Activated CD4-positive, alpha-beta memory T cell treated with anti-CD3 and anti-CD28 coated beads for 36 hours (primary cell): ENCODE measurements at places on chromosomes 7 and 10. TPM values are rescaled to one million over a fixed set of nuclear protein-coding genes. Genes with fewer than 3 reads are reported as not detected.
A peak's percentile ranks its signal among the peaks of the same experiment; 100 is the strongest.

DNA sequence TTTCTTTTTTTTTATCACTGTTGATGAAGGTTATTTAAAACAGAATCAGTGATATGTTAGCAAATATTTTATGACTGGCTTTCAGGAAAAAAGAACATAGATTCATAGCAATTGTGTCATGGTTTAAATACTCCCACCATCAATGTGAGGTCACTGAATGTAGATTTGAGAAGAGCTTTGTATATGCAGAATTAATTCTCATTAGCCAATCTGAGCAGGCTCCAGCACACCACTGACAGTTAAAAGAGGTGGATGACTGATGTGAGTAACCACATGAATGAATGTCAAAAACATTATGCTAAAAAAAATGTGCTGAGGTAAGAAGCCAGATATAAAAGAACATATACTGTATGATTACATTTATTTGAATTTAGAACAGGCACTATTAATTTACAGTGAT, 174.8 kb upstream of the KAT6B start:
- no peak for DNase-seq
- peaks cover 11% of the 10 kb centered on the region for H3K36me3 ChIP-seq
- H3K27me3 ChIP-seq, result no peaks in the 10 kb centered on the region
- H3K4me1 ChIP-seq, result peaks cover 3% of the 10 kb centered on the region
- H3K27ac ChIP-seq, result no peak overlapping the region

Gene RBP3
- not detected for total RNA-seq

DNA sequence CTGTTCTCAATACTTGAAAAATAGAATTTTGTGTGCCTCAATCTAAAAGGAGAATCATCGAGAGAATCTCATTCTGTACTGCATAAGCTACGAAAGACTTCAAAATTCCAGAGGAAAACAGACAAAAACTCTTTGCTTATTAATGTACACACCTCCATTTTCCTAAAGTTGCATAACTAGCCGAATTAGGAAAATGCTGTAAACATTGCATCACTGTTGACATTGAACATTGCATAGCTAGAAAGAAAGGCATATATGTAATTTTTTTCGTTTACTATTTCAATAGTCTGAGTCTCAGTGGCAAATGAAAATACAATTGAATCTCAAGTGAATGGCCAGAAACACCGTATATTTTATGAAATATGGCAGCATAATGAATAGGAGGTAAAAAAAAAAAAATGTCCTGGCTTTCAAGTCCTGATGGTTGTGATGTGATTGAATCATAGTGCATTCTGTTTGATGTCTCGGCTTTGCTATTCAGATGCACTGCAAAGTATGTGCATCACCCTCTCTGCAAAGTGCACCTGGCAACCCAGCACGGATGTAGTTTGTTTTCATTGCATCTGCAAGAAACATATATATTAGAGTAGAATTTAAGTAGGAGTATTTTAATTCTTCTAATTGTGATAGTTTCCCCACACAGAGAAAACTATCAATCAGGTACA, 196.7 kb downstream of the VTI1A start:
- no peaks in the 10 kb centered on the region for H3K4me1 ChIP-seq
- H3K27ac ChIP-seq, result no peak overlapping the region
- H3K36me3 ChIP-seq, result no peaks in the 10 kb centered on the region
- no peak for DNase-seq
- H3K4me3 ChIP-seq, result no peak overlapping the region

Gene MYO1G
- 429 TPM for total RNA-seq

GRCh38 chr10:63323701-63324494, 141.9 kb downstream of the JMJD1C start:
- peaks cover 1% of the 10 kb centered on the region for H3K4me1 ChIP-seq
- H3K27me3 ChIP-seq, result no peaks in the 10 kb centered on the region
- no peak for DNase-seq
- peaks cover 3% of the 10 kb centered on the region for H3K36me3 ChIP-seq

DNA sequence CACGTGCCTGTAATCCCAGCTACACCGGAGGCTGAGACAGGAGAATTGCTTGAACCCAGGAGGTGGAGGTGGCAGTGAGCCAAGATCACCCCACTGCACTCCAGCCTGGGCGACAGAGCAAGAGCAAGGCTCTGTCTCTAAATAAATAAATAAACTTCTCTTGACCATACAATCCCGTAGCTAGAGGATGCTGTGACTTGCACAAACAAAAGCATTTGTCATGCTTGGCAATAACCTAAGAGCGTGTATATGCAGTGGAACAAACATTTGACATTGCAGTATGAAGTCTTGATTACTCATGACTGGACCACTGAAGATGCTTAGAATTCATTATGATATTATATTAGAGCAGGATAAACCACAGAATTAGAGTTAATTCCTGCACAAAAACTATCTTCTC, 1.4 kb upstream of the C7orf57 start:
- H3K4me3 ChIP-seq, result no peak overlapping the region
- no peaks in the 10 kb centered on the region for H3K36me3 ChIP-seq
- DNase-seq, result no peak
- peaks cover 16% of the 10 kb centered on the region for H3K27me3 ChIP-seq
- no peak overlapping the region for H3K27ac ChIP-seq
- H3K4me1 ChIP-seq, result peaks cover 9% of the 10 kb centered on the region

Gene PNLIPRP1
- total RNA-seq, result not detected

DNA sequence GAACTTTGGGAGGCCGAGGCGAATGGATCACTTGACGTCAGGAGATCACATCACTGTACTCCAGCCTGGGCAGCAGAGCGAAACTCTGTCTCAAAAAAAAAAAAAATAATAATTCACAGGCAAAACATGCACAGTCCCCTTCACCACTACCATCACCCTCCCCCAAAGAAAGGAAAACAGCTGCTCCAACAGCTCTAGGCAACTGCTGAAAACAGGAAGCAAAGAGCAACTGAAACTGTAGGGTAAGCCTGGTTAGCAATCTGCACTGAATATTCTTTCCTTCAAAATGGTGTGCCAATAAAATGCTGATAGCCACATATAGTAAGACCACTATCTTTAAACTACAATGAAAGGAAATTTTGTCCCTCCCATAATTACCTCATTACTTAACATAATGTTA, 11.8 kb downstream of the NT5C2 start:
- no peak overlapping the region for H3K27ac ChIP-seq
- no peak for DNase-seq
- no peaks in the 10 kb centered on the region for H3K27me3 ChIP-seq

Gene FXYD4
- total RNA-seq, result not detected

- H3K36me3 ChIP-seq, result no peaks in the 10 kb centered on the region
- H3K4me3 ChIP-seq, result no peak overlapping the region
- H3K4me1 ChIP-seq, result no peaks in the 10 kb centered on the region
- DNase-seq, result no peak
Measured at GRCh38 chr10:120593693-120594092, 136.7 kb downstream of the PLPP4 start.

DNA sequence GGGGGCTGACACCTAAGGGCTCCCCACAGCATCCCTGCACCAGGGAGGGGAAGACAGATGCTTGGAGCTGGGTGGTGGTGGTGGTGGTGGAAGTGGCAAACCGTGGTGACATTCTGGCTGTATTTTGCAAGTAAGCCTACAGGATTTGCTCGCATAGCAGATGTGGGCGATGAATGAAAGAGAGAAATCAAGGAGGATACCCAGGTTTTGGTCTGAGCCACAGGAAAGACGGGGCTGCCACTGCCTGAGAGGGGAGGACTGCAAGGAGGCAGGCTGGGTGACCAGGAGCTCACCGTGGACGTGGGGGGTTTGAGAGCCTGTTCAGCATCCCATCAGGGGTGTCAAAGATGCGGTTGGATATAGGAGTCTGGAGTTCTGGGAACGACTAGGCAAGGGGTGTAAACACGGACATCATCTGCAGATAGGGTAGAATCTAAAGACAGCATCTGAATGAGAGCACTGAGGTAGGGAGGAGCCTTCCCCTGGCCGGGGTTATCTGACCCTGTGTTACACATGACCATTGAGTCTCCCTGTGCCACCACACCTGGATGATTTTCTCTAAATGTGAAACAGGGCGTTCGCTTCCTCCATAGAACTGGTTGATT, 49.7 kb downstream of the TSPAN15 start:
- H3K36me3 ChIP-seq, result no peaks in the 10 kb centered on the region
- no peaks in the 10 kb centered on the region for H3K27me3 ChIP-seq
- no peak overlapping the region for H3K27ac ChIP-seq
- H3K4me1 ChIP-seq, result peaks cover 10% of the 10 kb centered on the region
- DNase-seq, result no peak

GRCh38 chr7:35389636-35390035, 135.7 kb upstream of the TBX20 start:
- H3K27me3 ChIP-seq, result no peaks in the 10 kb centered on the region
- H3K36me3 ChIP-seq, result no peaks in the 10 kb centered on the region
- no peak for DNase-seq
- no peak overlapping the region for H3K27ac ChIP-seq

Gene TMEM236
- total RNA-seq, result 0.07 TPM

GRCh38 chr10:19930936-19931893, 115.0 kb downstream of the PLXDC2 start:
- H3K27me3 ChIP-seq, result no peaks in the 10 kb centered on the region
- no peak overlapping the region for H3K4me3 ChIP-seq
- H3K27ac ChIP-seq, result no peak overlapping the region
- DNase-seq, result no peak
- H3K4me1 ChIP-seq, result no peaks in the 10 kb centered on the region

Gene AKR1C8
- 0.33 TPM for total RNA-seq

DNA sequence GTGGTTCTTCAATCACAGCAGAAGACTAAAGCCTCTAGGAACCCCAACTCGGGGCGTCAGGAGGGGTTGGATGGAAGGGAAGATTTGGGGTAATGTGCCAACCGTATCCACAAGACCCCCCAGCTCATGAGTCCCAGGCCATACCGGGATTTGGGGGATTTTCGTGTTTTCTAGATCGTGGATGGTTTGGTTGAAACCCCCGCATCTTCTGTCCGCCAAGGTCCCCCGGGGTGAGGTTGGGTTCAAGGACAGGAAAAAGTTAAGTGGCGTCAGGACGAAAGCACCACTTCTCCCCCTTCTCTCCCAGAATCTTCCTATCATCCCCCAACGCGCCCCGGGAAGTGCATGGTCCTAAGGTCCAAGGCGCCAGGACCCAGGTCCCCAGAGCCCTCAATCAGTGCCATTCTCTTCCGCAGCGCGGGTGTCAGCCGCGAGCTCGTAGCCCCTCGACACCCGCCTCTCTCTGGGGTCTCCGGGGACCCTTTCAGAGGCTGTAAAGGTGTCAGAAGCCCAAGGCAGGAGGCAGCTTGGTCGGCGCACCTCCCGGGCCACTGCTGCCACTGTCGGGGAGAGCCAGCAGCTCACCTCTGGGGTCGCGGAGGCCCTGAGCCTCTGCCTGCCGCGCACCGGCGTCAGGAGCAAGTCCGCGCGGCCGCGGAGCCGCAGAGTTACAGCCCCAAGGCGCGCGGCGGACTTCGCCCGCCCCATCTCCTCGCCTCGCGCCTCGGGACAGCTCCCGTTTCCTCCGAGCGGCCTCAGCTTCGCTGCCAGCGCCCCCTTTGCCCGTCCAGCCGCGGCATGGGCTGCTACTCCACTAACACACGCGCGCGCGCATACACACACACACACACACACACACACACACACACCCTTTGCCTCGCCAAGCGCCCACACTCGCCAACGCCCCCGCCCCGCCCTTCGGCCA, 1.5 kb downstream of the MKX start:
- no peaks in the 10 kb centered on the region for H3K36me3 ChIP-seq
- H3K4me1 ChIP-seq, result peaks cover 40% of the 10 kb centered on the region
- no peak overlapping the region for H3K27ac ChIP-seq
- DNase-seq, result peak; percentile 32
- peak overlapping the region; percentile 74 for H3K4me3 ChIP-seq

DNA sequence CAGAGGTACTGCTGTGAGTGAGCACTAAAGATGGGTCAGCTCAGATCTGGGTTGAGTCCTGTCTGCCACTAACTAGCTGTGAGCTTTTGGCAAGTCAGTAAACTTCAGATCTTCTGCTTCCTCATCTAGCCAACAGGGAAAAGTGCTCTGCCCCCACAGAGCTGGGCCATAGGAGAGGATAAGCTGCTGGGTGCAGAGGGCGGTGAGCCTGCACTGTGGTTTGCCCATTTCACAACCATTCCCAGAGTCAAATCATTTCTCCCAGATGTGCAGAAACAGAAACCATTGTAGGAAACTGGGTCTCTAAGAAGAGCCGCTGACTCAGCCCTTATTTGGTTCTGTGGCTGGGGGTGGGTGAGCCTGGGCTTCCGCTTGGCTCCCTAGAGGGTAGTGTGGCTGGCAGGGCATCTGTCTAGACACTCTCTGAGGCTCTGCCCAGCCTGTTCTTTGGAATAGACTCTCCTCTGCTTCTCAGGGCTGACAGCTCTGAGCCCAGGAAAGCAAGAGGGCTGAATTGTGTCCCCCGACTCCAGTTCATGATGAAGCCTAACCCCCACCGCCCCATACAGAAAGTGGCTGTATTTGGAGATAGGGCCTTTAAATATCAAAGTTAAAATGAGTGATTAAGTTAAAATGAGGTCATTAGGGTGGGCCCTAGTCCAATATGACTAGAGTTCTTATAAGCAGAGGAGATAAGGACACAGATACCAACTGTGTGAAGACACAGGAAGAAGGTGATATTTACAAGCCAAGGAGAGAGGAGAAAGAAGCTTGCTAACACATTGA, 29.5 kb upstream of the ARHGAP22 start:
- peaks cover 29% of the 10 kb centered on the region for H3K27me3 ChIP-seq
- DNase-seq, result peak; percentile 59
- no peak overlapping the region for H3K4me3 ChIP-seq
- H3K27ac ChIP-seq, result no peak overlapping the region

Gene PRLHR
- total RNA-seq, result not detected

DNA sequence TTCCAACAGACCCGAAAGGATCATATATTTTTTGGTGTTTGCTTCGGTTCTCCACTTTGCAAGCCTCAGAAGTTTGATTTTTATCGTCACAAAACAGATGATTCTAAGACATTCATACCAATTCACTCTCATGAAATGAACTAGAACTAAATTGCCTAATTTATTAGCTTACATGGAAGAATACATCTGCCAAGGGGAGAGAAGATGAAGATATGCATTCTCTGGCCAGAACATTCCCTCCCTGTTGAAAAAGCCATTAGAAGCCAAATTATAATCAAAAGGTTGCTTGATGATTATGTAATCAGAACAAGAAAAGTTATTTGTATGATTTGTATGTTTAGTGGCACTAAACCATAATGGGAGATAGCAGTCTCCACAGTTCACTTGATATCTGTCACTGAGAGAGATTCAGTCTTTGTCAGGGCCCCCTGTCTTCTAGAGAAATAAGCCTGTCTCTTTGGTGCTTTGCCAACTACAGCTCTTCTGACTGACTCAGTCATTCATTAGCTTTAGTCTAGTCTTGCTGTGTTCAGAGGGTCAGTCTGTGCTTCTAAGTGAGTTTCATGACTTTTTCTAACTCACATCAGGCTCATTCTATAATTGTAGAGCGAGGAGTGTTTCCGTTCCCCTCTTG, 95.3 kb upstream of the GNAI1 start:
- H3K4me3 ChIP-seq, result no peak overlapping the region
- H3K27ac ChIP-seq, result no peak overlapping the region
- H3K27me3 ChIP-seq, result no peaks in the 10 kb centered on the region

- no peaks in the 10 kb centered on the region for H3K27me3 ChIP-seq
- no peaks in the 10 kb centered on the region for H3K36me3 ChIP-seq
- H3K4me3 ChIP-seq, result no peak overlapping the region
- DNase-seq, result no peak
- no peak overlapping the region for H3K27ac ChIP-seq
Measured at GRCh38 chr10:19979628-19980027, 163.4 kb downstream of the PLXDC2 start.

Gene CASP2
- total RNA-seq, result 117 TPM

GRCh38 chr10:50437248-50437647, 185.9 kb upstream of the ASAH2 start:
- no peak overlapping the region for H3K27ac ChIP-seq
- H3K27me3 ChIP-seq, result no peaks in the 10 kb centered on the region
- H3K4me1 ChIP-seq, result peaks cover 34% of the 10 kb centered on the region
- DNase-seq, result no peak
- H3K4me3 ChIP-seq, result no peak overlapping the region
